ENCODE measurements at places on chromosomes 13 and 19.

- no peak for DNase-seq
Observed at GRCh38 chr19:281156-281853, 9.9 kb downstream of the PLPP2 start.

DNA sequence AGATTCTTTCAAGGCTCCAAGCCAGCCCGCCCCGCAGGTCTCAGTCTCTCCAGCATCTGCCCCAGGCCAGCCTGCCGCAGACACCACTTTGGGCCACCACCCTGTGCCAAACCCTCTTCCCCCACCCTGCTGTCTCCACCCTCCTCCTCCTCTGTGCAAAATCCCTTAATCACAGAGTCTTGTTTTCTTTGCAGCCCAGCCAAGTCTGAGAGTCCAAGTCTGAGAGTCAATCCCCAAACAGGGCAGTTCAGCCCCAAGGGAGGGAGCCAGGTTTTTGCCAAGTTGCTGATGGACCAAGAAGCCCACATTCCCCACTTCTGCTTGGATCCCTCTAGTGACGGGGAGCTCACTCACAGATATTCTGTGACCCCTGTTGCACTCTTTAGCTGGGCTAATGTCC lies 3.1 kb downstream of the ADAMTS10 start:
- no peak for DNase-seq

- DNase-seq: no peak
Observed at GRCh38 chr19:15289673-15290072, 42.7 kb downstream of the BRD4 start.

DNA sequence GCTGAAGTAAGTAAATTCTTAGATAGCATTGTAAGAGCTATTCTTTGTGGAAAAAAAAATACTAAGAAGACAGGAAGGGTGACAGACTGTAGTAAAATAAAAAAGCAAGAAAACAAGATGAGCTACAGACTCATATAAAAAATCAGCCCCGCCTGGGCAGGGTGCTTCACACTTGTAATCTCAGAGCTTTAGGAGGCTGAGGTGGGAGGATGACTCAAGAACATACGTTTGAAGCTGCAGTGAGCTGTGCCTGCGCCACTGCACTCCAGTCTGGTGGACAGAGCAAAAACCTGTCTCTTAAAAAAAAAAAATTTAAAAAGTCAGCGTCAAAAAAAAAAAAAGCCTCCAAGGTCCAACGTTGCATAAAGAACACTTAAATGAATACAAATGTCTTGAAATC lies 102.1 kb downstream of the VWA8 start:
- DNase-seq: no peak

- DNase-seq: no peak
Observed at GRCh38 chr13:114128624-114129522, 3.5 kb downstream of the RASA3 start.

GRCh38 chr19:13091400-13092157 lies 11.1 kb downstream of the LYL1 start:
- DNase-seq: no peak

Measured in NCI-H146 (cell line).